GM06990 (cell line): ENCODE measurements at places on chromosomes 7 and 10.
A peak's percentile ranks its signal among the peaks of the same experiment; 100 is the strongest.

DNA sequence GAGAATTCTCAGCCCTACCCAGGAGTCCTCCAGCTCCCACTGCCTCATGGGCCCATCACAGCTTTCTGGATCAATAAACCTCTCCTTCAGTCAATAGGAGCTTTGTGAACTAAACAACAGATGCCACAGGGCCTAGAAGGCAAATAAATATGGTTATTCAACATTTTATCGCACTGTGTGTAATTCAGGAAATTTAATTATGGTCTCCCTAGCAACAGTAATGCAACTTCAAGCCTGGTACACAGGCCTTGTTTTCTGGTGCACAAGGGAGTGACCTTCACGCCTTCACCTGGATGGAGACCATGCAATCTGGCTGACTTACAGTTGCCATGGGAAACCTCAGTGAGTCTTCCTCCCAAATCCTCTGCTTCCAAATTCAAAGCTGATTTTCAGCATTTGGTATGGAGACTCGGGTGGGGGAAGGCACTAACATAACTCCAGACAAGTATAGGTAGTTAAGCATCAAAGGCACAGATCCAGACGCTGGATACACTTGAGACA is 441.0 kb upstream of the NPVF start:
- DNase-seq: no peak

DNA sequence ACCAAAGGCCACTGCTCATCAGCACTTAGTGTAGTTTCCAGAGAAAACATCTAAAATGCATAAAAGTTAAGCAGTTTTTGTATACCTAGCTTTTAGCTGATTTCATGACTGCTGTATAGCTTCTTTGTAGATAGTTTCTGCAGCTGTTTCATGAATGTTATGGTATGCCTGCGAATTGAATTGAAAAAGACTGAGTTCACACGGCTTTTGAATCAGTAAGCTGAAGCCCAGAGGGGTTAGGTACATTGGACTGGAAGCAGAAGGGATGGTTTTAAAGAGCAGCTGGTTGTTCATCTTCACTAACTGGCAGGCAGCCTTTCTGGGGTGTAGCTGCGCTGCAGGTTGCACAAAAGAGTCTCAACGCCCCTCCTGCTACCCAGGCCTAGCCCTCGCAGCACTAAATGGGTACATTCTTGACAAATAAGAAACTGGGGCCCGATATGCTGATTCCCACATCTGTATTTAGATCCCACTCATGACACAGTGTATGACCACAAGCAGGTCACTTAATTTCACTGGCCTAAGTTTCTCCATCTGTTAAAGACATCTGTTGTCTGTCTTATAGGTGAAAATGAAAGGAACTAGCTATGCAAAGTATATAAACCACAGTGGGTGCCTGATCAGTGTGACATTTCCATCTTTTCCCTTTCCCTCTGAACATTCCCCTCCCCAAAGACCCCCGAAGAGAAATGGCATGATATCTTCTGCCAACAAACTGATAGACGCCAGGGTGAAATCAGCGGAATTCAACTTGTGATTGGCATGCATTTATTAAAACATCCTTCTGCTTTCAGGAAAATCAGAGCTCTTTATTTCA is 85.9 kb upstream of the AGBL3 start:
- no peak for DNase-seq

GRCh38 chr10:79348640-79348988 is 1.3 kb downstream of the PPIF start:
- DNase-seq: no peak

GRCh38 chr10:34715511-34716187 is 99.4 kb downstream of the PARD3 start:
- DNase-seq: no peak

DNA sequence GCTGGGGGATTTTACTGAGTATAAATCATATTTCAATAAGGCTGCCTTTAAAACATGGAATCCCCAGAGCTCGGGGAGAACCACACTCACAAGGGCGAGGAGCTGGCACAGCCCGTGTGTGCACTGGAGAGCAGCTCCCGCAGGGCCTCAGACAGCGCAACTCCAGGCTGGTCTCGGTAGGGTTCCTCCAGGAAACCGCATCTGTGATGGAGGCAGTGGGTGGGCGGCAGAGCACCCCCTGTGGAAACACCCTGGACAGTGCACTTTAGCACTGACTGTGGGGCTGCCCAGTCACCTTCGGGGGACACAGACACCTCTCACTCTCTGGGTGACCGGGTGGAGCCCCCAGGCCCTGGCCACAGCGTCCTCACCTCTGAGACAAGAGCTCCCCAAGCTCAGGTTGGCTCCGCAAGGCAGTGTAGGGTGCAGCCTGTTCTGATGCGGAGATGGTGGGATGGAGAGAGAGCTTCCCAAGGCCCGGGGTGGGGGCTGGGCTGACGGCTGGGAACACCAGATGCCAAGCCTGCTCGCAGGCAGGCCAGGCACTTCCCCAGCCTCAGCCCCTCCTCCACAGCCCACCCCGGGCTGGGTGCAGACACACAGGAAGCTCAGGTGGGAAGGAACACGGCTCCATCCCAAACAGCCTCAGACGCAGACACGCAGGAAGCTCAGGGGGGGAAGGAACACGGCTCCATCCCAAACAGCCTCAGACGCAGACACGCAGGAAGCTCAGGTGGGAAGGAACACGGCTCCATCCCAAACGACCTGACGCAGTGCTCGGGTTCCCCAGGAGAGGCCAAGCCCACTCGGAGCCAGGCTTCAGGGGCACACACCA is 224.4 kb downstream of the MAD1L1 start:
- no peak for DNase-seq

- DNase-seq: no peak
Measured at GRCh38 chr10:109982812-109983211, 25.0 kb upstream of the ADD3 start.

- DNase-seq: no peak
Measured at GRCh38 chr10:113180401-113181154, 230.5 kb downstream of the TCF7L2 start.

- no peak for DNase-seq
Measured at GRCh38 chr10:61397175-61397986, 55.8 kb downstream of the TMEM26 start.

- DNase-seq: peak; percentile 56
Measured at GRCh38 chr7:30322271-30323005, 38.0 kb downstream of the ZNRF2 start.

GRCh38 chr7:54749200-54749599 is 9.8 kb downstream of the SEC61G start:
- DNase-seq: no peak

GRCh38 chr10:69639291-69640195 is 9.5 kb downstream of the FAM241B start:
- DNase-seq: no peak

DNA sequence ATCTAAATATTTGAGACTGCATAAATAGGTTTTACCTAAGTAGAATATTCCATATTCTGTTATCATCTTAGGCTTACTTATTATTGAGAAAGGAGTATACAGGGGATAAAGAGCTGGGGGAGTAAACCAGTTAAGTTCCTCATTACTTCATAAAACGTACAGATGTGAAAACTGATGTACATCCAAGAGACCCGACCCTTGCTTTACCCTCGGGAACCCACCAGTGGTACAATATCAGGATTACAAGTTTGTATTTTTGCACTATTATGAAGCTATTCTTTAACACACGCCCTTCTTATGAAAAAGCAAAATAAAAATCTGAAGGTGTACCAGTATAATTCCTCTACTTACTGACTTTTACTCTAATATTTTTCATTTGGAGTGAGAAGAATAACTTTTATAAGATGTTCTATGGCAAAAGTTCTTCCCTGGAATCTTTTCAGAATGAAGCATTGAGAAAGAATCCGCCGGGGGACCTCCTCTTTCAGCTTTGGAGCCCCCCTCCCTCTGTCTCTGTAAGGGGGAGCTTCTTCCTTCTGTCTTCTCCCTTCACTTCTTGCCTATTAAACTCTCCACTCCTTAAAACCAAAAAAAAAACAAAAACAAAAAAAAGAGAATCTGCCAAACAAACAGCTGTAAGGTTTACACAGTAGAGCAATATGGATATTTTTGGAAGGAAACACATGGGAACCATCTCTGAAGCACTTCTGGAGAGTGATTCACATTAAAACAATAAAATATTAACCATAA is 550.0 kb downstream of the TNS3 start:
- no peak for DNase-seq

DNA sequence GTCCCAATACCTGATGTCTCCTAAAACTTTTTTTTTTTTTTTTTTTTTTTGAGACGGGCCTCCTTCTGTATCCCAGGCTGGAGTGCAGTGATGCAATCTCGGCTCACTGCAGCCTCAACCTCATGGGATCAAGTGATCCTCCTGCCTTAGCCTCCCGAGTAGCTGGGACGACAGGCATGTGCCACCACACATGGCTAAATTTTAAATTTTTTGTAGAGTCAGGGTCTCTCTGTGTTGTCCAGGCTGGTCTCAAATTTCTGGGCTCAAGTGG is 28.4 kb downstream of the GTF2IRD1 start:
- DNase-seq: no peak

- peak; percentile 34 for DNase-seq
Measured at GRCh38 chr10:102118867-102119266, 1.3 kb downstream of the LDB1 start.
